NCI-H1092 (cell line): ENCODE measurements at places on chromosomes 5 and 9.

GRCh38 chr9:30511666-30512065 lies 1872.8 kb upstream of the ACO1 start:
- no peak for DNase-seq

DNA sequence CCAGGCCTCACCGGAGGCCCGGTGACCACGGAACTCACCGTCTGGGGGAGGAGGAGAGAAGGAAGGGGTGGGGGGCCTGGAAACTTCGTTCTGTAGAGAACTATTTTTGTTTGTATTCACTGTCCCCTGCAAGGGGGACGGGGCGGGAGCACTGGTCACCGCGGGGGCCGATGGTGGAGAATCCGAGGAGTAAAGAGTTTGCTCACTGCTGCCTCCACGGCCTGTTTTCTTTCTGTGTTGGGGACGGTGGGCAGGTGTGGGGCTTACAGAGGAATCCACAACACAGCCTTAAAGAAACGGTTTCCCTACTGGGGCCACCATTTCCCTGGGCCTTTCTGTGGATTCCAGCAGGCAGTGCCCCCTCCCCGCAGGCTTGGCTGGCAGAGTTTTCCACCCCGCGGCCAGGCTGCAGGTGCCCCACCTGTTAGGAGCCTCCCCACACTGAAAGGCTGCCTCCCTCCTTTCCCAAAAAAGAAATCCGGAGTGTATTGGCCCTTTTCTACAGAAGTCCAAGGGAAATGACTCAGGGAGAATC lies 80.8 kb downstream of the NTNG2 start:
- no peak for DNase-seq

DNA sequence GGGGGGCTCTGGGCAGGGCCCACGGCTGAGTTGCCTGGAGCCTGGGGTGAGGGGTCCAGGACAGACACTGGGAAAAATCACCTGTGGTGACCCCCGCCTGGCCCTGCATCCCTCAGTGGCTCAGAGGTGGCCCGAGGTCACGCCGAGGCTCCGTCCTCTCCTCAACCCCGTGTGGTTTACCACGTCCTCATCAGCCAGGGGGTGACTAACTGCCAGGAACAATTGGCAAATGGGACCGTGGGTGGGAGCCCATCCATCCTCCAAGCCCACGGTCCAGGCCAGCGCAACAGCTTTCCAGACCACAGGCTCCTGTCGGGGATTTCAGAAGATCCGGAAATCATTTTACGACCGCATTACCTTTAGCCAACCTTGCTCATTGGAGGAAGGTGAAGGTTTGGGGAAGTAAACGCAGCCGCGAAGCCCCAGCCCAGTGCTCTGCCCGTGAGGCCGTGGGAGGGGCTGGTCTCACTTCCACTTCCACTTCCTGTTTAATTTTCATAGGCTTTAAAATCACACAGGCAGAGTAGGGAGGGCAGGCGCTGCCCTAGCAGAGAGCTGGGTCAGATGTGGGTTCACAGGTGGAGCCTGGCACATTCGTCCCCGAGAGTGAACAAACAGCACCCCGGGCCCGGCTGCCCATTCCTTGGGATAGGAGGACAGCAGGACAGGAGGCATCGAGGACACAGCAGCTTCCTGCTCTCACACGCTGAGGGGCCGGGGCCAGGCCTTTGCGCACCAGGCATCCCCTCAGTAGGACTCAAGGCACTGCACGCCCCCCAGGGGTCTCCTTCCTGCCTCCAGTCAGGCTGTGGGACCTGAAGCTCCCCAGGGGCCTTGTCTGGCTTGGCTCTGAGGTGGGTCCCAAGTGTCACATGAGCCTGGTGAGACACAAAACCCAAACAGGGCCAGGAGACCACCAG lies 19.8 kb upstream of the SLC9A3 start:
- DNase-seq, result no peak

DNA sequence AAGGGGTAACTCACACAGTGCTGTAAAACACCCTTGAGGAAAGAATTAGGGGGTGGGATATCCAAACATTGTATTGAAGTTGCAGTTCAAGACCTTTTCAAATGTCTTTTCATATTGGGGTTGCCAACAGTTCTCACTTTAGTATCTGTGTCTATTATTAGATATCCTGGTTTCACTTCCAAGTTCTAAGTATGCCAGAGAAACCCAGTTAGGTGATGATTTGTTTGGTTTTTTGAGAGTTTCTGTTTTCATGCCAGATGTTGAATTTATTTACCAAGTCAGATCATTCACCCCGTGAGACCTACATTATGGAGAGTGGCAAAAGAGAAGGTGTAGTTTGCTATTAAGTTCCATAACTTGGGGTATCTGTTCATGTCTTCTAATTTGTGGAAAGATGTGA lies 64.5 kb downstream of the C9orf152 start:
- DNase-seq, result no peak

GRCh38 chr5:169551146-169551545 lies 32.4 kb upstream of the SPDL1 start:
- no peak for DNase-seq

DNA sequence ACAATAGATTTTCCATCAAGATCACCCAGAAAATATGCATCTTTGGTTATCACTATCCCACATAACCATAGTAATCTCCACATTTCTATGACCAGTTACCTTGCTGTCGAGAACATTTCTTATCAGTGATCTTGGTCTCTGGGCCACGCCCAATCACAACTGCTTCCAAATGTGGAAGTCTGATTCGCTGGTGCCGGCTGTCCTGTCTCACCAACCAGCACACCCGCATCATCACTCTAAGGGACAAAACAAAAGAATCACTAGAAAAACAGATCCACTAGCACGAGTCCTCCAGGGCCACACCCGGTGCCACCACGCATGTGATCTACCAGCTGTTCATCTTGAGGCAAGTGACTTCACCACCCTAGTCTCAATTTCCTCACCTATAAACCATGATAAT lies 11.8 kb downstream of the APTX start:
- DNase-seq, result no peak

DNA sequence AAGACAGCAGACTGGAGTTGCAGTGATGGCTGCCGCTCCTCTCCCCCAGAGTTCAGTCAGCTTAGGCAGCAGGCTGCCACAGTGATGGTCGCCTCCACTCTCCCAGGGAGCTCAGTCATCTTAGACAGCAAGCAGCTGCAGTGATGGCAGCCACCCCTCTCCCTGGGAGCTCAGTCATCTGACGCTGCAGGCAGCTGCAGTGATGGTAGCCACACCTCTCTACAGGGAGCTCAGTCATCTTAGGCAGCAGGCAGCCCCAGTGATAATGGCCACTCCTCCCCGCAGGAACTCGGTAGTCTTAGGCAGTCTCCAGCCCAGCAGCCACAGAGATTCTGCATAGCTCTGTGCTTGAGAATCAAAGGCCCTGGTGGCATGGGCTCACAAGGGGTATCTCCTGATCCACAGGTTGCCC lies 582.7 kb downstream of the DTWD2 start:
- DNase-seq, result no peak

GRCh38 chr9:106964822-106965525 lies 102.0 kb downstream of the ZNF462 start:
- DNase-seq, result no peak

- no peak for DNase-seq
Observed at GRCh38 chr5:151151793-151152192, 5.8 kb downstream of the ANXA6 start.

- no peak for DNase-seq
Observed at GRCh38 chr5:139387611-139388197, 2.0 kb downstream of the MZB1 start.

- DNase-seq, result no peak
Observed at GRCh38 chr5:15734058-15734457, 234.1 kb downstream of the FBXL7 start.
